ENCODE measurements at places on chromosomes 2 and 18.

DNA sequence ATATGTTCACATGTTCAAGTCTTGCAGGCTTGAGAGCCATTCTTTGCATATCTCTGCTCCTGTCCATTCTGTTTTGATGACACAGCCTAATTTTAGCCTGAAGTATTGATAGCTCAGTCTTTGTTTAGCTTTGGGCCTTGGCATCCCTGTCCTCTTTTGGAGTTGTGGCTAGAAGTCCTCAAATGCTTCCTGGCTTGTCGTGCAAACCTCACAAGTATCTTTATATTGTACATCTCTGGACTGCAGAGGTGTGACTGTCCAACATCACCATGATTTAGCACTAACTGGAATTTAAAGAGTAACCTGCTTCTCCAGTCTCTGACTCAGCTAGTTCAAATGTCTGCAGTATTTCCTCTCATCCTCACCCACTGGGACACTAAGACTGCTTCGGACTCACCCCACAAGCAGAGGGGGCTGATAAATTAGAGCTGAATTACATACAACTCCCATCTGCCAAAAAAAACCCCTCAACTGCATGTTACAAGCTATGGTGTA, 11.7 kb downstream of the PFN4 start:
- no peak for DNase-seq

DNA sequence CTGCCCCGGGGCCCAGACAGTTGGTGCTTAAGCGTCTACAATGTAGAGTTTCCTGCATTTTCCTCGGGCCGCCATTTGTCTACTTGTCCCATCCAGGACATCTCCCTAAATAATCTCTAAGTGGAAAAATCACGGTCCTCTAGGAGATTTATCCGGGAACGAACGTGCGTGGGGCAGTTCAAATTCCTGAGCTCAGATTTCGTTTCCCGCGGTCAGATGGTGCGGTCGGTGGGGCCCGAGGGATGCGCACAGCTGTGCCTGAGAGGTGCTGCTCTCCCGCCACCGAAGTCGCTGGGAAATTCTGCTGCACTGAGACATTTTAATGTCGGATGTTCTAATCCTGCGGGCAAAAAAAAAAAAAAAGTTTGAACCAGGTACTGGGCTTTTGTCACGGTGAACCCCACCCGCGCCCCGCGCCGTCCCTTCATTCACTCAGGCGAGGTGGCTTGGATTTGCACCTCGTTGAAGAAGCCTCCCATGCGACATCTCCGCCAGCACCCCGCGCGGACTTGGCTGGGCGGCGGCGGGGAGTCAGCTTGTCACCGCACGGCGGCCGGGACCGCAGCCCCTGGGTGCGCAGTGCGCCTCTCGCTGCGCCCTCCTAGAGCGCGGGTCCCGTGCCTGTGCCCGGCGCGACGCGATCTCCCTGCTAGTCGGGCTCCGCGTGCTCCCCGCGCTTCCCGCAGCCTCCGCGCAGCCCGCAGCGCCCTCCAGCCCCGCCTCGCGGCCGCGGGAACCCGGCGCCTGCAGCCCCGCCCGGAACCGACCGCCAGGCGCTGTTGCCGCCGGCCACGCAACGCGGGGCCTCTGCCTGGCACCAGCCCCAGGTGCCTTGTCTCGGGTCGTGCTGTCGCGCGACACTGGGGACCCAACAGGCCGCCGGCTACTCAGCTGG, 191.9 kb upstream of the TCF4 start:
- DNase-seq = no peak

GRCh38 chr2:151523850-151524249, 114.1 kb downstream of the RIF1 start:
- no peak for DNase-seq

DNA sequence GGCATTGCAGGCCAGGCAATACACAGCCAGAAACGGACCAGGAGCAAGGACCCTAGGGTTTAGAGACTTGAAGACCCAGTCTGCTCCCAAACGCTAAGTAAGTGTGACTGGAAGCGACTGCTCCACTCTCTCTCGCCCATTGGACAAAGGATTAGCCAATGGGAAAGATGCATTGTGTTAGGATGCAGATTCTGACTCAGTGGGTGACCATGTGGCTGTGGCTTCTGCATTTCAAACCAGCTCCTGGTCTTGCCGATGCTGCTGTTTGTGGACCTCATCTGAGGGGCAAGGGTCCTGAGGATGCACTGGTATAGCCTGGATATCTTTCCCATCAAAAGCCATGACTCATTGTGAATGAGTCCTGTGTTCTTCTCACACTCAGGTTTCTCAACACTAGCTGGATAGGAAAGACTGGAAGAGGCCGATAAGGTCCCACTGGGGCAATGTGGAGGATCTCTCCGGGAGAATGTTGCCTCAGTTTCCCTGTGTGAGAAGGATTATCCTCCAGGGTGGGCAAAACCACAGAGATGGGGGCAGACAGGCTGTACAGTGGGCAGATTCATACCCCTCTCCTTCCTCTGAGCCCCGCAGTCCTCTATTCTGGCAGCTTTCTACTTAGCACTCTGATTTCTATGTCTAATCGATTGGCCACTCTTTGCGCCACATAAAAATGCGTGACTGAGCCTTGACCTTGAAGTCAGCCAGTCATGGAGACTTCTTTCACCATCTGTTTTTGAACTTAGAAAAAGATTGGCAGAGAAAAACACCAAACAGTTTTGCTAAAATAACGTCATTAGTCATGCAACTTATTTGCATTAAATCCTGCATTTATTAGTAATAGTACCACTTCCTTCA, 257.1 kb downstream of the PRKCE start:
- no peak for DNase-seq

DNA sequence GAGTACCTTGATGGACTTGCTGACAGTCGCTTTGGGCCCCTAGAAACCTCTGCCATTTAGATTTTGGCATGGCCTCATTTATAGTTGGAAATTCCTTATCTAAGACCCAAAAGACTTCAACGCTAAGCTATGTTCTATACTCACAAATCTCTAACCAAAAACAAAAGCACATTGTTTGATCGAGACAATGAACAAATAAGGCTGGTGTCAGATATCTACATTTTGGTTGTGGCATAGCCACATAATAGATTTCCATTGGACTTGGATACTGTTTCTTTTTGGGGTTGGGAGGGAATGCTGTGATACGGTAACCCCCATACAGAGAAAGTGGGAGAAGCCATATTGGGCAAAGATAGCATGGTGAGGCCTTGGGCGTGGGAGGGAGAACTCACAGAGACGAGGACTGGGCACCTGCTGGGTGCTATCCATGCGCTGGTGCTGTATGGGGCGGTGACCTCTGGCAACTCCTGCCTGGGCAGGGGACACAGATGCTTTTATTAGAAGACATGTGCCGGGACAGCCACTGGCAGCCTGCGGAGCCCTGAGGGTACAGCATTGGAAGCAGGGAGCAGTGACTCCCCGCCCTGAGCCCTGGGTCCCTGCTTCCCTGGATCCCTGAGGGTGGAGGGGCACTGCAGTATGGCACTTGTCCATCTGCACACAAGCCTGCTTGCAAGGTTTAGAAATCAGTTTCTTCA, 97.1 kb downstream of the ASAP2 start:
- no peak for DNase-seq

GRCh38 chr2:43407935-43408334, 181.5 kb upstream of the ZFP36L2 start:
- no peak for DNase-seq

GRCh38 chr2:38148501-38148900, 72.5 kb upstream of the CYP1B1 start:
- no peak for DNase-seq

GRCh38 chr2:98608962-98609604, 694 bp downstream of the UNC50 start:
- DNase-seq = no peak

DNA sequence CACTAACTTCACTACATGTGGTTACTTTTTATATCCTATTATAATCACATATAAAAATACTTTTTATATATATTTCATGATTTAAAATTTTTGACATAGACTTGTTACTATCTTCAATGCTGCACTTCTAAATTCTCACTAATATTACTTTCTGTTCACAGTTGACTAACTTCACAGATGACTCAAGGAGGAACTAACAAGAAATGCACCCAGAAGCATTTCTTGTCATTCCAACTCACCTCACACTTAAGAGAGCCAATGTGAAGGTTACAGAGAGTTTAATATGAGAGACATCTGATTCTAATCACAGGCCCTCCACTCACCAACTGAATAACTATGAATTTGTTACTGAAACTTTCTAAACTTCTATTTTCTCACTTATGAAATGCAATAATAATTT, 399.8 kb upstream of the SLC8A1 start:
- no peak for DNase-seq
